ENCODE measurements at places on chromosomes 3 and 15.
A peak's percentile ranks its signal among the peaks of the same experiment; 100 is the strongest.

DNA sequence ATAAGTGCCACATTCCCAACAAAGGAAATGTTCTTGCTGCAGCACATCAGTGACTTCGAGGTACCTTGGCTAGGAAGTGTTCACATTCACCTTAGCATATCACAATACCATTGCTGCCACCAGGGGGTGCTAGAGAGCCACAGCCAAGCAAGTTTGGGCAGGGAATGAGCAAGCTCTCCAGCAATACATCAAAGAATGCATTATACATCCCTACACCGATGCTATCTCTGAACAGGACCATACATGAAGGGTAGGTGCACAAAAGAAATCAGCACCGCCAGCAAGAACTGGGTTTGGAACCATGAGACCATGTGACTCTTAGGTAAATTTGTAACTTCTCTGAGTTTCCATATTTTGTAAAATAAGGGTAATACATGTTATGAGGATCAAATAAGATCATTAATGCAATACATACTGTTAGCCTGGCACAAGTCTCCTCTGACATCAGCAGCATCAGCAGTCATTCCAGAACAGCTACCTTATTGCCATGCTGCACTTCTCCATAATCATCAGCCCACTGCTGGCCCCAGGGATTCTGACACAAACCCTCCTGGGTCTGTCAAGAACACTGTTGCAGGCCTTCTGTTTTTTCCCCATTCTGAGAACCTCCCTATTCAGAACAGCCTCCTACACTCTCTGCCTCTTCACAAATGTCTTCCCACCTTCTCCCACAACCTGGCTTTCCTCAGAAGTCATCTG is 37.5 kb downstream of the RYK start:
- peak; percentile 80 for DNase-seq

GRCh38 chr3:19811689-19812088 is 122.3 kb downstream of the EFHB start:
- DNase-seq = no peak

- DNase-seq = no peak
Observed at GRCh38 chr3:24259901-24260512, 234.6 kb downstream of the THRB start.

DNA sequence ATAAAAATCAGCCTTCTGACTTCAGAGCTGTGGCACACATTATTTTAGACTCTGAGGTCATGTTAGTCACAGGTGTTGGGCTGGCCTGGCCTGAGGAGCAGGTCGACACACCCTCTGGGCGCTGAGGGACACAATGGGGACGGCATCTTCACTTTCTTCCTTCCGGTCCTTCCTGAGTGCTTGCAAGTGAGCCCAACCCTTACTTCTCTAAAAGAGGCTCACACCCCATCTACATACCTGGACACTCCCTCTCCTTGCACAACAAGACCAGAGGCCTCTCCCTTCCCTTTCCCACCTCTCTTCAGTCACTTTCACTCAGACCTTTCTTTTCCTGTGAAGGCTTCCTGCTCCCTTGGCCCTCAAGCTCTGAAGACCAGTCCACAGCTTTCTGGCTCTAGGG is 85.4 kb downstream of the XXYLT1 start:
- no peak for DNase-seq

GRCh38 chr3:169379496-169380090 is 283.9 kb downstream of the MECOM start:
- no peak for DNase-seq

GRCh38 chr15:51312166-51313073 is 26.0 kb downstream of the CYP19A1 start:
- DNase-seq = no peak

GRCh38 chr3:135125171-135125801 is 330.2 kb downstream of the EPHB1 start:
- DNase-seq = peak; percentile 34

GRCh38 chr3:1374471-1374870 is 281.6 kb downstream of the CNTN6 start:
- no peak for DNase-seq

DNA sequence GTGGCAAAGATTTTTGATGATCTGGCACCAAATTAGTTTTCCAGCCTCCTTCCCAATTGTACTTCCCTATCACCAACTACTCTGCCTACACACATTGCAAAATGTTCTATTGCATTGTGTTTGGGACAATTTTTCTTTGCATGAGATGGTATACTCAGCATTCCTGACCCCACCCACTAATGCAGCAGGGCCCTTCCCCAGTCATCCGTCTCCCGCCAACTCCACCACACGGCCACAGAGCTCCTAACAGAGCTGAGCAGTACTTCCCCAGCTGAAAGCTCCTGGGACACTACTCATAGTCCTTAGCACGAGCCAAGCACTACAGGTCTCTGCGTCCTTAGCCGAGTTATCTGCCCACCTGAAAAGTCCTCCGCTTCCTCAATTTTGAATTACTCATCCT is 34.2 kb downstream of the TXNRD3 start:
- DNase-seq = no peak

- DNase-seq = no peak
Observed at GRCh38 chr3:190053919-190054672, 66.6 kb downstream of the P3H2 start.

GRCh38 chr15:34808016-34808415 is 12.7 kb upstream of the ACTC1 start:
- DNase-seq = no peak

DNA sequence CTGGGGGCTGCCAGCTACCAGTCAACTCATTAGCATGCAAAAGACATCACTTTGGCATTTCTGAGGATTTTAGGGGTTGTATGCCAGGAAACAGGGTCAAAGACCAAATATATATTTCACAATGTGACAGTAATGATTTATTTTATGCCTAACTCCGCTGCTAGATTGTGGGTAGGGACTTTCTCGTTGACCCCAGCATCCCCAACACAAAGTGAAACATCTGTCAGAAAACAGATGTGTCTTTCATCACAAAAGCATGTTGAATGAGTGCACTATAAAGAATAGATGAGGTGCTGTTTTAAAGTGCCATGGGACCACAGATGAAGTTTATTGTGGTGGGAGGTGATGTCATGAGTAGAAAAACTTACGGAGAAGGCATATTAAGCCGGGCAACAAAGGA is 59.7 kb downstream of the ITPR1 start:
- no peak for DNase-seq

DNA sequence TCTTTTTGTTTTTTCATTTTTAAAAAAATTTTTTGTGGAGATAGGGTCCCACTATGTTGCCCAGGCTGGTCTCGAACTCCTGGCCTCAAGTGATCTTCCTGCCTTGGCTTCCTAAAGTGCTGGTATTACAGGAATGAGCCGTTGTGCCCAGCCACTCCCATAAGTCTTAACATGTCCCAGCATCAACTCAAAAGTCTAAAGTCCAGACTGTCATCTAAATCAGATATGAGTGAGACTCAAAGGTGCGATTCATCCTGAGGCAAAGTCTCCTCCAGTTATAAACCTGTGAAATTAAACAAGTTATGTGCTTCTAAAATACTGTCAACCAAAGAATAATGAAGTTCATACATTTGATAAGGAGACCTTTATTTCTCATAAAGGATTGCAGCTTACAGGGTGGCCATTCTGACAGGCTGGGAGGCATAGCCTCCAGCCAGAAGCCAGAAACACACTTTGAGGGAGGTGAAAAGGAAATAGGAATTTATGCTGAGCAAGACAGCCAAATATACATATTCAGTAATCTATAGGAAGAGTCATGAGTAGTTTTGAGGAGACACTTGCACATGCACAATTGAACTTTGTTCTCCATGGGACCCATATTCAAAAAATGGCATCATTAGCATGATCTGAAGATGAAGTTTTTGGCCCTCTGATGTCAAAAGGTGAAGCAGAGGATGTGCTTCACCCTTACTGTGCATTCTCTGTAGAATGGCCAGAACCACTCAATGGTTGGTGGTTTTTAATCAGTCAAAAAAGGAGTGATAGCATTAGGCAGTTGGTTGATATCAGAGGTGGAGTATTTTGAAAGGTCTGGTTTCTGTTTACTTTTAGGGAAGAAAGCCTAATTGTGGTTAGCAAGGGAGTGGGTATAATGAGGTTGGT is 11.0 kb upstream of the ZNF662 start:
- DNase-seq = no peak

DNA sequence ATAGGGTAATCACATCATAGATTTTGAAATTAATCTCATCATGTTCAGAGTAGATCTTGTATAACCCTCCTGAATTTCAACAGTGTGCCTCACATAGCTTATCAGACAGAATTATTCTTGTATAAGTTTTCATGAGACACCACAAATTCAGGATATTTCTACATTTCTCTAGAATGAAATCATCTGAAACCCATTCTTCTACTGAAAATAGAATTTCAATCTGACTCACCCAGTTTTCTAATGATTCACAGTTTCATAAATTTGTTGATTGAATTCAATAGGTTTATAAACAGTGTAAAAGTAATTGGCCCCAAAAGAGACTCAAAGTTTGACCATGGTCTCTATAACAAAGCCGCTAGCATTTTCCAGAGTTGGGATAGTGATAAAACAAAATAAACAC is 1082.6 kb upstream of the EPHA6 start:
- no peak for DNase-seq

- DNase-seq = peak; percentile 27
Observed at GRCh38 chr3:111989061-111989678, 9.6 kb upstream of the TAGLN3 start.

GRCh38 chr3:98733053-98733811 is 29.9 kb upstream of the ST3GAL6 start:
- peak; percentile 43 for DNase-seq

GRCh38 chr3:36372534-36372935 is 7.8 kb upstream of the STAC start:
- DNase-seq = no peak

GRCh38 chr3:182521339-182521738 is 272.0 kb upstream of the ATP11B start:
- DNase-seq = no peak

DNA sequence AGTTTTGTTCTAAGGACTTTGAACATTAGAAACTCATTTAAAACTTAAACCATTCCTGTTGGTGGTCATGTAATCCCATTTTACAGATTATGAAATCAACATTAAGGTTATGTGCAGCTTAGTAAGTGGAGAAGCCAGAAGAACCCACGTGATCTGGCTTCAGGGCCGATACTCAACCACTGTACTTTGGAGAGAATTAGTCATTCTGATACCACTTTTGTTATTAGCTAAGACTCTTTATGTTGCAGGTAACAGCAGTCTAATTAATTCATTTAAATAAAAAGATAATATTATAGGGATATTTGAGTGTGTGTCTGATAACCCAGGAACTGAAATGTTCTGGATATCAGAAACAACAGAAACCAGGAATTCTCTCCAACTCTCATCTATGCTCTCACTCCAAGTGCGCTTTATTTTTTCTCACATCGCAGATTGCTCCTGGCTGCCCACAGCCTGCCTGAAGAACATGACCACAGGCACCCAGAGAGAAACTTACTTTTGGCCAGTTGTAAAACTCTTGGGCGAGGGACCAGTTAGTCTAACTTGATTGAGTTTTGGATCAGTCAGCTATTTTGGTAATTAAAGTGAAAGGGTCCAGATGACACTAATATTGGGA is 25.2 kb downstream of the UBE2E1 start:
- no peak for DNase-seq

DNA sequence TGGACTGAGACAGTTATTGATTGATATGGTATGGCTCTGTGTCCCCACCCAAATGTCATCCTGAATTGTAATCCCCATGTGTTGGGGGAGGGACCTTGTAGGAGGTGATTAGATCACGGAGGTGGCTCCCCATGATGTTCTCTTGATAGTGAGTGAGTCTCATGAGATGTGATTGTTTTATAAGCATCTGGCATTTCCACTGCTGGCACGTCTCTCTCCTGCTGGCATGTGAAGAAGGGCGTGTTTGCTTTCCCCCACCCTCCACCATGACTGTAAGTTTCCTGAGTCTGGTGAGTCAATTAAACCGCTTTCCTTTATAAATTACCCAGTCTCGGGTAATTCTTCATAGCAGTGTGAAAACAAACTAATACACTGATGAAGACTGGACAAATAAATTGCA is 105.6 kb upstream of the MELTF start:
- no peak for DNase-seq

GRCh38 chr3:37693511-37694283 is 168.0 kb upstream of the CTDSPL start:
- no peak for DNase-seq

DNA sequence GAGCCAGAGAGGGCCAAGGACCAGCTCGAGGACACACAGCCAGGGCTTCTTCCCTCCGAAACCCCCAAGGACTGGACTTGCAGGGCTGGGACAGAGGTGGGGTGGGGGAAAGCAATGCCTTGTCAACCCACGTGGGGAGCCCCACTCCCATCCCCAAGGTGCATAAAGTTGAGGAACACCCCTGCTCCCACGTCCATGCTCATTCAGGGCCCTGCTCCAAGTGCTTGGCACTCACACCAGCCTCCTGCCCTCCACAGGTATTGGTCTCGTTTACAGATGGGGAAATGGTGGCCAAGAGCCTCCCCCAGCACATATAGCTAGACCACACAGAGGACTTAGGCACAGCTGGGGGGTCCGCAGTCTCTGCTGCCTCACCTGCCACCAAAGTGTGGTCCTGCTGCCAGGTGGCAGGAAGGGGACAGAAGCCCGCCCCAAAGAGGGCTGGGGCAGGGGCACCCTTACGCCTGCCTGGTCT is 50.5 kb upstream of the CSPG4 start:
- no peak for DNase-seq

DNA sequence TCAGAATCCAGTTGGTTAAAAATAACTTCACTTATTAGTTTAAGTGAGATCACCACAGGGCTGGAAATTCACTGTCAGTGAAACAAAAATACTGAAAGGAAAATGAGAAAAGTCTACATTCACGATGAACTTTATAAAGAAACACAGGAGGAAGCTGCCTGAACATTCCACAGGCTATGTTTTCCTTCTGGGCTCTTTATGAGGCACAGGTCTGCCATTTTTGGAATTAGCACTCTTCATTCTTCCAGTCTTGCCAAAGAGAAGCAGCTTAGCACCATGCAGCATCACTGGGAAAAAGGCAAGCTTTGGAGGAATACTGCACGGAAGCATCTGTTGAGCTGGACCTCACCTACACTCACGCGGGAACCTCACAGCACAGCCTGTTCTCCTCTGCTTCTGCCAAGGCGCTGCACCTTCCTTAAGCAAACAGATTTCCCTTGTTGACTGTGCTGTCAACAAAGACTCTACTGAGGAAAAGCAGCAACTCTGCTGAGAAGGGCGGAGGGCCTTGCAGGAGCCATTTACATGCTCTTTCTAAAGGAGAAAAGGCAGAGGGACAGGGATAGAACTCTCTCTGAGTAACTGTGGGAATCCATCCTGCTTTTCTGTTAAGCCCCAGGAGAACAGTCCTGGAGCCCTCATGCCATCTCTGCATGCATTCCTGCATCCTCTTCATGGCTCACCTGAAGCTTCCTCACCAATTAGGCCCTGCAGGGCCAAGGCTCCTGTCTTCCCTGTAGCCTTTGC is 15.7 kb downstream of the SUSD5 start:
- no peak for DNase-seq

DNA sequence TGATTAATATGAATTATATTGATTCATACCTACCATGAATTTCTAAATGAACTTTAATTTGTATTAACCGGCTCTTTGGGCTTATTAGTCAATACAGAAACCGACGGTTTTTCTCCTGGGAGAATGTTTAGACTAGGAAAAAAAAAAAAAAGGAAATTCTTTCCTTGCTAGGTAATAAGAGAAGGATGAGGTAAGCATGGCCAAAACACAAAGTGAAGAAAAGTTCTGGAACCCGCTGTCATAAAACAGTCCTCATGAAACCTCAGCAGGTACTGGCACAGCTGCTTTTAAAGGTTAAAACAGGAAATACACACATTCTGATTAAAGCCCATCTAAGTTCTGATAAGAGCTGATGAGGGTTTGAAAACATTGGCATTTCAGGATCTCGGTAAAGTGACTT is 30.8 kb upstream of the PSTPIP1 start:
- DNase-seq = no peak

Data from HEK293T (cell line).